ENCODE measurements at places on chromosomes 4 and X.
A peak's percentile ranks its signal among the peaks of the same experiment; 100 is the strongest.

DNA sequence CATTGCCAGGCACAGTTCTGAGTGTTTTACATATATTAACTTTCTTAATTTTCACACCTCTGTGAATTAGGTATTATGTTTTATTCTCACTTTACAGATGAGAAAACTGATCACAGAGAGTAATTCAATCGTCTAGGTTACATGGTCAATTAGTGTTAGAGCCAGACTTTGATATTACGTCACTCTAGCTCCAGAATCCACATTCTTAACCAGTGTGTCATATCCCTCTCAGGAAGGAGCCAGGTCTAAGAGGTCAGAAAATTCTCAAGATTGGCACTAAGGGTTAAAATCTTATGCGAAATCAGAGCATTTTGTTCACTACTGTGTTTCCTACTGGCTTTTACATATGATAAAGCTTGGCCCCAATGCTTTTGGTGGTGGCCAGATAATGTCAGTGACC, 7.4 kb downstream of the DMP1 start:
- no peak for DNase-seq

GRCh38 chr4:53646795-53647194, 55.5 kb upstream of the LNX1 start:
- peak; percentile 19 for DNase-seq

- DNase-seq = no peak
Observed at GRCh38 chr4:73866246-73866645, 2.9 kb upstream of the CXCL1 start.

GRCh38 chrX:3567686-3568085, 145.8 kb downstream of the PRKX start:
- no peak for DNase-seq

DNA sequence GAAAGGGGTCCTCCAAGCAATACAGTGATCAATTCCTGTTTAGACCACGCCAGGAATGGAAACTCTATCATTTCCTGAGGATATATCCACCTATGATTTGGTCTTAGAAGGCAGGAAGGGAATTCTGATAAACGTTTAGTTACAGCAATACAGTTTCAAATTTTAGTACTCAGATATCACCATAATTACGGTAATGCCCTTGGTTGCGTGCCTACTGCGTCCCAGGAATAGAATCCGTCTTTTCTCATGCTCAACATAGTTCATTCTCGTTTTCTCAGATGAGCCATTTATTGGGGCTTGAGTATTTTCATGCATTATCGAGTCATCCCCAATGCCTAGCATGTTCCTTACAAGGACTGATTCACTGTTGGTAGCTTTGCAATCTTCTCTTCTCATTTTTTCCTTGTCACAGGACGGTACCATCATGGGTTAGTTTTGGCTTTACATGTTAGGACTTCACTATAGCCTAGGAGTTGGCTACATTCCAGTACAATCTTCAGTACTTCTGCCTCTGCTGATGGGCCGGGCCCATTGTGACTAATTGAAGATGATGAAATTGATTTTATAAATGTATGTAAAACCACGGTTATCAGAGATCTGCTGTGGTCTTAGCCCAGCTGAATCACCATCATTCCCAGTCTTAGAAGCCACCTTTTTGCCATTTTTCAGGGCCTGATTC, 4.4 kb upstream of the PRKX start:
- DNase-seq = no peak

- no peak for DNase-seq
Observed at GRCh38 chrX:16480049-16480448, 169.9 kb upstream of the S100G start.

DNA sequence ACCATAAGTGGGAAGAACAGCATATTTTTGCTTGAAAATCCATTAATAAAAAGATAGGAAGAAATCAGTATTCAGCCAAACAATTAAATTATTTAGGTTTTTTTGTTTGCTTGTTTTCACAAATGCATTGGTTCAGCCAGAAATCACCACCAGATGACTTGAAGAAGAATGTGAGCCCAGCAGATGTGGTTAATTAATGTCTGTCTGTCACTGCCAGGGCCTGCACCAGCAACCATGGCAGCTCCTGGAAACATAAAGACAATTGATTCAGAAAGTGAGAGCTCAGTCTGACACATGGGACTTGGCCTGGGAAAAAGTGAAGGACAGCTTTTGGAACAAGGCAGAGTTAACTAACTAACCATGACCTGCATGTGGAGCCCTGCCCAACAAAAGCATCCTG, 74.0 kb downstream of the MAOB start:
- no peak for DNase-seq

GRCh38 chr4:104494822-104495559, at the start of gene CXXC4:
Gene CXXC4, minus strand, starts transcription at chr4:104494894. Its CDS starts 3,092 bp downstream, at chr4:104491802.
- DNase-seq = peak; percentile 99

- DNase-seq = no peak
Observed at GRCh38 chr4:16993956-16994840, 95.8 kb upstream of the LDB2 start.

GRCh38 chr4:4724321-4724720, 135.1 kb upstream of the MSX1 start:
- no peak for DNase-seq

DNA sequence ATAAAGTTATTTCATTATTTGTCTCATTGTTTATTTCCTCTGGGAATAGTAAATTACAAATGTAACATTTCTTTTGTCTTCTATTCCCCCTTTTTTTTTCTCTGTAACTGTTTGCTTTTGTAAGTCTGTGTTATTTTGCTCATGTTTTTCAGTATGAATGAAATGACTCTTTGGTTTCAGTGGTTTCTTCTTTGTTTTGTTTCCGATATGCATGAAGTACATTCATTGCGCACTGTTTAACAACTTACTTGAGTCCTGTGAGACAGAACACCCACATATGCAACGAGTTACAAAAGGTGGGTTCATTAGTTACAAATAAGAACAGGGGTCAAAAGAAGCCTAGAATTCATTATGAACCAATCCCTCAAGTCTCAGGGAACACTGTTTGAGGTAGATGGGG, 175.0 kb upstream of the UGT8 start:
- DNase-seq = no peak

GRCh38 chrX:10622197-10622596, 1.8 kb upstream of the MID1 start:
- DNase-seq = no peak

DNA sequence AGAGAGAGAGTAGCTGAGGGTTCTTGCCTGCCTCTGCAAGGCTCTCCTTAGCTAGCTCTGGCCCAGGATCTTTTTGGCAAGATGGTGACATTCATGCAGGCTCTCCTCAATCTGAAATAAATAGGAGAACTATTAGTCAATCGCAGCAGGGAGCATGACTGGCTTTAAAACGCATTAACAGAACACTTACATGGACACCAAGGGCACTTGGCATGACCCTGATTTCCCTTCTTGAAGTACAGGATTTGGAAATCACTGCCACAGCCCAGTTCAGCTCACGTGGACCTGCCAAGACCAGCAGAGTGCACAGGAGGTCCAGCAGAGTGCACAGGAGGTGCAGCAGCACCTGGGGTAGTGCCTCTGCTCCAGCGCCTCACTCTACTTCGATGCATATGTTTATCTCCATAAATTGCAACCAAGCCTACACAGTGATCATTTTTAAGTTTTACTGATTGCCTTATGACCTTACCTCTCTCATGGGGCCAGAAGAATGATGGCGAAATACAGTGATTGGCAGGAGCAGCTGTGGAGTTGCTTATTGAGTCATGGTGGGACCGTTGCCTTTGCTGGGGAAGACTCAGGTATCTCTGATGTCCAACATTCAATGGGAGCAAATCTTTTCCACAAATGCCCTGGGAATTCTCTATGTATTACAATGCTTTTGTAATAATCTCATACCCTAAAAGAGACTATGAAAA, 122.4 kb downstream of the SYNPO2 start:
- no peak for DNase-seq

- peak; percentile 12 for DNase-seq
Observed at GRCh38 chr4:162163892-162164759, at the start of gene FSTL5. Gene FSTL5, minus strand, starts transcription at chr4:162164000. Its CDS starts 52,604 bp downstream, at chr4:162111396.

- DNase-seq = no peak
Observed at GRCh38 chr4:47235721-47236120, 204.4 kb downstream of the GABRB1 start.

DNA sequence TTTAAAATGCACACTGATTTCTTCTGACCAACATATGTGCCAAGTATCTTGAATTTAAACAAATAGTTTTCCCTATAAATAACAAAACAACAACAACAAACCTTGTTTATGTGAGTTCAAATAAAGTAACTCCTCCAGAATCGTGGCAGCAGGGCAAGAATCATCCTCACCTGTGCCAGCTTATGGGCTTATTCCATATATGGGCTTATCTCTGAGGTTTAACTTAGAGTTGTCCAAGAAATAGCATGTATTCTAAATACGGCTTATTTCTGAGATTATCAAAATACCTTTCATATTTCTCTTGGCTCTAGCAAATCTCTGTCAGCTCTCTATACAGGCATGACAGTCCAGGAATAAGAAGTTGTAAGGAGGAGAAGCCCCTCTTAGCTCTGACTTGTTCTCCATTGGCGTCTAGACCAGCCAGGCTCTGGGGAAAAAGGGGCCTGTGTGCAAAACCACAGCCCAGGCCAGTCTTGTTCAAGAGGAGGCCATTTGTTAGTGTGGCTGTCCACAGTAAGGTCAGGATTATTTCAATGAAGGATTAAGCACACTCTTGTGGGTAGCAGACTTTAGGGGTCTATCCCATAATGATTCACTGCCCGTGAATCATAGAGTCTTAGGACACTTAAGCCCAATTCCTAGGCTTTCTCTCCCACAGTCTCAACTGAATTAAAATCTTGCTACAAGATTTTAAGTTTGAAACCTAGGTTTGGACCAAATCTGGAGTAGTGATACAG, 63.2 kb downstream of the FRAS1 start:
- no peak for DNase-seq

- no peak for DNase-seq
Observed at GRCh38 chrX:57445832-57446231, 146.0 kb upstream of the ZXDB start.

- no peak for DNase-seq
Observed at GRCh38 chr4:113223001-113223400, 173.5 kb downstream of the ANK2 start.

DNA sequence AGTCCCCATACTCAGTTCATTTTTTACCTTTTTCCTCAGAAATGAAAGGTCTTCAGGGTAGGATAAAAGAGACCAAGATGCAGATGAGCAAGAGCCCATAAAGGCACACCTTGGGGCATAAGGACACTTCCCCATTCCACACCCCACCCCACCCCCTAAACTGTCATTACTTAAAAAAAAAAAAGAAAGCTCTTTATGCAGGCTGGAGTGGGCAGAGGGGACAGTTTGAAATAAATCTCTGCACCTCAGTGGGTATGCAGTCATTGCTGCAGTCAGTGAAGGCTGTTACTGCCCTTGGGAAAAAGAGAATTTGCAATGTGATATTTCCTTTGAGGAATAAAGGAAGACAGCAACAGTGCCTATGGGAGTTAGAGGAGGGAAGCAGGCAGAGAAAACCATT, 137.5 kb downstream of the ANK2 start:
- no peak for DNase-seq

DNA sequence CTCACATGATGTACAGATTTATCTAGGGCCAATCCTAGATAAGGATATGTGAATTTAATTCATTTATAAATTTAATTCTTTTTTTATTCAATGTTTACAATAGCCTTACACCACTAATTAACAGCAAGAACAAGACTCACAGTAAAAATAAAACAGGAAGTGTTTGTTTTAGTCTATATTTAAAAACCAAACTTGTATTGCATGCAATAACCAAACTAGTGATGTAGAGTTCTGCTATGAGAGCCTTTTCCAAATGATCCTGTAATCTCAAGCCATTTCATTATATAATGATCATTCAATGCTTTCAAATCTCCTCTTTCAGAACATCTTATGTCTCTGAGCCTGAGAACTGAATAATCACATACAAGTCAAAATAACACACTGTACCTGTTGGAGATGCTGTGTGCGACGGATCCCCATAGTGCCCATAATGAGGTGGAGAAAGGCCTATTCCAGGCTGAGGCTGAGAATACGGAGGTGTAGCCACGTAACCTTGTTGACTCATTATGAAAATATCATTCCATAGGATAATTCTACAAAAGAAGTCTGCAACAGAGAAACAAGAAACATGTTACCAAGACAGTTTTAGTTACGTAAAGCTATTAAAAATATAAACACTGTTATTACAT, 2.6 kb downstream of the SEC24D start:
- DNase-seq = no peak

DNA sequence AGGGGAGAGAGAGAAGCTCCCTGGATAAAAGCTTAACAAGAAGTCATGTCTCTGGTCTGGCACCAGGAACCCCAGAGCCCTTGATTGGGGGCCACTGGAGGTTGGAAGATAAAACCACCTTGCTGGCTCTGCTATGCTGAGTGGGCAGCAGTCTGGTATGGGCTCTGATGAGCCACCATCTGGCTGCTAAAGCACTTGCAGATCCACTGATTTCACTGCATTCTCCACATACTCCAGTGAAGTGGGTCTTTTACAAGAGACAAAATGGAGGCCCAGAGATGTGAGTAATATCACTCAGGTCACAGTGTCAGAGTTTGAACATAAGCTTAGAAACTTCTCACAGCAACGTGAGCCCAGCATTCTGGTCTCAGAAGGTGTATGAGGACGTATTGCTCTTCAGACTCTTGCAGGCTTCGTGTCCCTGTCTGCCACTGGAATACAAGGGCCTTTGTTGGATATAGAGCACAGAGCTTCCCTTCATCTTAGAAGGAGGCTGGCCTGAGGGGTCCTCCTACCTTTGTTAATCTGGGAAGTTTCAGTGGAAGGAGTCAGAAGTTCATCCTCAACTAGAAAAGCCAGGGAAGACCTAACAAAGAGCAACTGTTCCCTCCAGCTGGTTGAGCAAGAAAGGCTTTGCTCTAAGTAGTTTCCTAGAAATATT, 11.8 kb downstream of the CLDN2 start:
- no peak for DNase-seq

GRCh38 chr4:39429476-39430334, 23.0 kb downstream of the KLB start:
- no peak for DNase-seq

DNA sequence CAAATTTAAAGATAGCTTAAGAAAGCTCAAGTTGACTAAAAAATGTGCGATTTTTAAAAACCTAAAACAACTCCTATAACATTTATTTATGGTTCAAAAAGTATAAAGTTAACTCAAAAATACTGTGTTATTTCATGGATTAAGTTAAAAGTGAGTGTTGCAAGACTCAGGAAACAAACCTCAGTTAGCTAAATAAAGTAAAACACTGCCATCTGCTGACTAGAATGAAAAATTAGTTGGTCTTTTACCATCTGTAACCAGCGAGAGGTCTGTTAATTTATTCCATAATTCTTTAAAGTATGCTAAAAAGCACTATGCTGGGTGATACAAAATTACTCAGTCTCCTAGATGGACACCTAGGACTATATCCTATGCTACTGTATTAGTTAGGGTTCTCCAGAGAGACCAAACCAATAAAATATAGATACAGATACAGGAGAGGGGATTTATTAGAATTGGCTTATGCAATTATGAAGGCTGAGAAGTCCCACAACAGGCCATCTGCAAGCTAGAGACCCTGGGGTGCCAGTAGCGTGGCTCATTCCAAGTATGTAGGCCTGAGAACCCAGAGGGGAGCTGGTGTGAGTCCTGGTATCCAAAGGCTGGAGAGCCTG, 4.9 kb upstream of the WDFY3 start:
- DNase-seq = no peak
